ENCODE measurements at places on chromosomes 12 and 14.

DNA sequence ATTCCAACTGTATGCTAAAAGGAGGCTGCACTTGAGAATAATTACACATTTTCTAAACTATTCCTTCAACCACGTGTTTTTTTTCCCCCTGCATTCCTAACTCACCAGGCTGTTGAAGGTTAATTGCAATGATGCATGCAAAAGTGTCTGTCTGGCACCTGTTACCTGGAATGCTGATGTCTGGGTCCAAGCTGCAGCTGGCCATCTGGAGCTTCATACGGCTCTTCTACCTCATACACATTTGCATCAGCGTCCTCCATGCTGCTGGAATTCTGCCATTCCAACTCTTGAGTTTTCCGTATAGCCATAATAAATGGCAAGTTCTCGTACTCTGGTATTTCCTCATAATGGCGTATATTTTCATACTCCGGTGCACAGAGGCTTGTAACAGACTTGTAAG lies 8.6 kb downstream of the FGD6 start:
- DNase-seq: no peak

GRCh38 chr14:75454963-75455546 lies 27.2 kb downstream of the JDP2 start:
- DNase-seq: no peak

DNA sequence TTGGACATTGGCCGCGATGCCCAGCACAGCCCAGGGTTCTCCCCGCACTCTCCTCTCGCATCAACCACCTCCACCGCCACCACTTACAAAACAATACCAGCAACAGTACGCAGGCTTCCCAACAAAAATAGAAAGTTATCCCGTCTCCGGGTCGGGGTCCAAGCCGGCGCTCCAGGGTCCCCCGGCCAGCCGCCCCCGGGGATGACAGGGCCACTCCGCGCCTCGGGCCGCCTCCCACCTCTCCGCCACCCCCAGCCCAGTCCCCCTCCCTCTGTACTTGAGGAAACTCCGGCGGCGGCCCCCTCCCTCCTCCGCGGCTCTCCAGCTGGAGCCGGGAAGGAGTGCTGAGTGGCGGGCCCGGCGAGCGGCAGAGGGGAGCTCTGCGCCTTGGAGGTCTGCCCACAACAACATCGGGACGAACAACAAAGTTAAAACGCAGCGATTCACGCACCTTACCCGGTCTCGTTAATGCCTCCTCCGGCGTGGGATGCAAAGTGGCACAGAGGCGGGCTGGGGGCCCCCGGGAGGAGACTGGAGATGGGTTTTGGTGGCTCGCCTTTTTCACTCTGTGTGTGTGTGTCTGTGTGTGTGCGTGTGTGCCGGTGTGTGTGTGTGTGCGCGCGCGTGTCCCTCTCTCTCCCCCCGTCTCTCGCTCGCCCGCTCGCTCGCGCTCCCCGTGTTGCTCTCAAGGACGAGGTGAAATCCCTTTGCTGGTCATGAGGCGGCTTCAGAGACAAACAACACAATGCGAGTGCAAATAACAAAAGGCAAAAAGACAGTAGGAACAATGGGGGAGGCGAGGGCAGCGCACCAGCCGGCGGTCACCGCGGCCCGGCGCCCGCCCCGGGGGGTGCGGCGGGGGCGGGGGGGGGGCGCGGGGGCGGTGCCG lies 386.8 kb downstream of the BCAT1 start:
- DNase-seq: peak; percentile 31

DNA sequence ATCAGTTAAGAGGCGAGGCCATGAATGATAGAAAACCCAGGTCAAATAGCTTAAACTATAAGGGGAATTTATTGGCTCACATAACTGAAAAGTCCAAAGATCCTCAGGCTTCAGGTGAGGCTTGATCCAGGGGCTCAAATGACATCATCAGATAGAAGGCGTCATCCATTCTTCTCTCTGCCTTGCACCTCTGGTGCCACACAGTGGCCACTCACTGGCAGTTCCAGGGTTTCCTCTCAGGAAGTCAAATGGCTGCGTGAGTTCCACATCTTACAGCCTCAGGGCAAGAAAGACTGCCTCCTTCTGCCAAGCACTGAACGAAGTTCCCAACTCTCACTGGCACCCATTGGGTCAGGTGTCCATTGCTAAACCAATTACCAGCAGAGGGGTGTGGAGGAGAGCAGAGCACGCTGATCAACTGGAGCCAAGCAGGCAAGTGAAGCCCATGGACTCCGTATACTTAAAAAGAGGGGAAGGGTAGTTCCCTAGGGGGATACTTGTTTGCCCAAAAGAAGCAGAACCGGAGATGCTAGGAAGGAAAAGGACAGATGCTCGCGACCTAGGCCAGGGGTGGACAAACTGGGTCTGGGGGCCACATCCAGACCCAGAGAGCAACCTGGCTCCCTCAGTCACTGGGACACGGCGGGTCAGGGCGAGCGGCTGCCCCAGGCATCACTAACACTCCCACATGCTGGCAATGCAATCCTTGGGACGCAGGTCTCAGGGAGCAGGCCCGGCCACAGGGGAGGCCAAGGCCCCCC lies 69.3 kb downstream of the SERPINA3 start:
- peak; percentile 18 for DNase-seq

- DNase-seq: no peak
These were observed 6.4 kb downstream of the BCL11B start for GRCh38 chr14:99265571-99265970.

- no peak for DNase-seq
These were observed 55.4 kb upstream of the RNU6-8 start for GRCh38 chr14:32258336-32258993.

- no peak for DNase-seq
These were observed 2.5 kb upstream of the ACTN1 start for GRCh38 chr14:68981539-68981976.

- no peak for DNase-seq
These were observed 58.3 kb upstream of the HECTD1 start for GRCh38 chr14:31265701-31266398.

GRCh38 chr14:106318700-106319099 lies 792.3 kb downstream of the TMEM121 start:
- peak; percentile 82 for DNase-seq

GRCh38 chr12:51421266-51421884 lies 3.3 kb upstream of the SLC4A8 start:
- DNase-seq: peak; percentile 58

DNA sequence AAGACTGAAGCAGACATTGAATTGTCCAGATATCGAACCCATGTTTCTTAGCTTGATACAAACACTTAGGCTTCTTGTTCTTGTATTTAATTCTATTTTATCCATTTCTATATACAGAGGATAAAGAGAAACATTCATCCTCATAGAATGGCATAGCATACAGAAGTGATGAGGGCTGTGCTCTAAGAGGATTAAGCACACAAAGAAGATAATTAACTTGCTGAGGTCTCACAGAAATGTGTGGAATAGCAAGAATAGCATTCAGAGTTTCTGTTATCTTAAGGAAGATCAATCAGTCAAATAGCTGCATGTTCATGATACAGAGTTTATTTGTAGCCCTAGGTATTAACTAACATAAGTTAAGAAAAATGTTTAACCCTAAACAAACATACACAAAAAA lies 27.3 kb upstream of the STRAP start:
- DNase-seq: no peak

DNA sequence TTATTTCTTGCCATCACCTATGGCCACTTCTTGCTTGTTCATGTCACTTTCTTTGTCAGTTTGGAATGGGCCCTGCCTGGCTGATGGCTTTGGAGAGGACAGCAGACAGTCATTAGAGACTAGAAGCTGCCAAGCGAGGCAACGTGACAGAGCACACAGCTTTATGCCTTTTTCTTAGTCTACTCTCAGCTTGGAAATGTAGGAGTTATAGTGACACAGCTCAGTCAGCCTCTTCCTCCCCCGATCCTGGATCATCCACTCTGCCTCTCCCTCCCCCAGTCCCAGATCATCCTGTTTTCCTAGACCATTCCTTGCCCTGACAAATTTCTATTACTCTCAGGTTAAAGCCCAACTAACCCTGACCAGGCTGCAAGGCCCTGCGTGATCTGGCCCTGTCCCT lies 26.6 kb downstream of the ETV6 start:
- no peak for DNase-seq

GRCh38 chr12:106893451-106893850 lies 62.3 kb upstream of the TMEM263 start:
- DNase-seq: no peak

GRCh38 chr14:101855958-101856357 lies 94.4 kb downstream of the PPP2R5C start:
- DNase-seq: no peak

- no peak for DNase-seq
These were observed 164.5 kb downstream of the KIF26A start for GRCh38 chr14:104302794-104303405.

- DNase-seq: no peak
These were observed 58.8 kb upstream of the FBRSL1 start for GRCh38 chr12:132430838-132431774.

- DNase-seq: no peak
These were observed 8.9 kb downstream of the FOXA1 start for GRCh38 chr14:37585971-37586796.

GRCh38 chr12:2234646-2235350 lies 182.0 kb downstream of the CACNA1C start:
- no peak for DNase-seq

GRCh38 chr12:66279123-66279712 lies 23.1 kb upstream of the HELB start:
- peak; percentile 60 for DNase-seq

DNA sequence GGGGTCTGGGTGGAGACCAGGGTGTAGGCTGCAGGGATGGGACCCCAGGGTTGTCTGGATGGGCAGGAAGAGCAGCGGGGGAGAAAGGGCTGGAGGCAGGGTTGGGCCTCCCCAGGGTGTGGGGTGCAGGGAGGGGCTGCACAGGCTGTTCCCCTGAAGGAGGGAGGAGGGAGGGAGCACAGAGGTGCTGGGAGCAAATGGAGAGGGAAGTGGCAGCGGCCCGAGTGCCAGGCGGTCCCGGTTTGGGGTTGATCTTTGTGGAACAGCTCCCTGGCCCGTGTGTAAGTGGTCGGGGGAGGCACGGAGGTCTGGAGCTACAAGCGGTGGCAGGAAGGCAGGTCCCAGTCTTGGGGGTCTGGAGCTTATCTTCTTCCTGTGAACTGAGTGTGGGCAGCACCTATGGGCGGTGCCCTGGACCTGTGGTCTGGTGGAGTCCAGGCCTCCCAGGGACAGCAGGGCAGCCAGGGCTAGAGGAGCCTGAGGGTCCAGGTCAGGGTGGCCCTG lies 391.6 kb downstream of the TMEM121 start:
- no peak for DNase-seq

DNA sequence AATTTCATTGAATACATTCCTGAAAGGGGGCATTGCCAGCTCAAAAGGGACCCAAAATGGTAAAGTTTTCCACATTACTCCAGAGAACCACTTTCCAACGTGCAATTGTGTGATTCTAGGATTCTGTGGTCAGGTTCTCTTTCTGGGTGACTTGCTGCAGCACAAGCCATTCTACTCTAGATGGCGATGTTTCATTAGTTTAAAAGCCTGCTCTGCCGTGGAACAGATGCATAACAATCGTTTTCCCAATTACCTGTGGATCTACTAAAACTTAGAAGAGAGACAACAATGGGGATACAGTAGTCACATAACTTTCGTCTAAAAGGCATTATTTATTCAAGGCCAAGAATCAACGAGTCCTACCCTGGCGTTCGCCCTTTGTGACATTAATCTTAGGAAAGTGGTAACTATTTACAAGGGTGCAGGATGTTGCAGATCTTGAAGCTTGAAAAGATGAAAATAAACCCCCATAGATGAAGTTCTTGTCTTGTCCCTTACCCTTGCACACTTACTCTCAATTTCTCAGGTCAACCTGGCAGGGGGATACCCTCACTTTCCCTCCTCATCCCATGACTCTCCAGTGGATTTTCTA lies 400.9 kb downstream of the SNAPC1 start:
- DNase-seq: no peak

GRCh38 chr12:115438314-115438713 lies 754.3 kb upstream of the TBX3 start:
- no peak for DNase-seq

- no peak for DNase-seq
These were observed 264.9 kb downstream of the NOVA1 start for GRCh38 chr14:26332966-26333365.

DNA sequence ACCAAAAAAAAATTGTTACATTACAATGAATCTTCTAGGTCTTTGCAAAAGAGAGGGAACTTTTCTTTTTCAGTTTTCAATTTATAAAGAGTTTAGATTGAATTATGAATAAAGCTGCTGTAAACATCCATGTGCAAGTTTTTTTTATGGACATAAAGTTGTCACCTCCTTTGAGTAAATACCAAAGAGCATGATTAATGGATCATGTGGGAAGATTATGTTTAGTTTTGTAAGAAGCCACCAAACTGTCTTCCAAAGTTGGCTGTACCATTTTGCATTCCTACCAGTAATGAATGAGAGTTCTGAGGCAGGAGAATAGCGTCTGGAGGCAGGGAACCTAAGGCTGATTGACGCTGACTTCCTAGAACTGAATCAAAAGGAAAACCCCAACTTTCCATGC lies 30.2 kb downstream of the LEMD3 start:
- no peak for DNase-seq

GRCh38 chr14:51203881-51204280 lies 36.2 kb upstream of the TMX1 start:
- DNase-seq: no peak

- DNase-seq: no peak
These were observed 7.6 kb upstream of the SERPINA1 start for GRCh38 chr14:94395888-94396574.

DNA sequence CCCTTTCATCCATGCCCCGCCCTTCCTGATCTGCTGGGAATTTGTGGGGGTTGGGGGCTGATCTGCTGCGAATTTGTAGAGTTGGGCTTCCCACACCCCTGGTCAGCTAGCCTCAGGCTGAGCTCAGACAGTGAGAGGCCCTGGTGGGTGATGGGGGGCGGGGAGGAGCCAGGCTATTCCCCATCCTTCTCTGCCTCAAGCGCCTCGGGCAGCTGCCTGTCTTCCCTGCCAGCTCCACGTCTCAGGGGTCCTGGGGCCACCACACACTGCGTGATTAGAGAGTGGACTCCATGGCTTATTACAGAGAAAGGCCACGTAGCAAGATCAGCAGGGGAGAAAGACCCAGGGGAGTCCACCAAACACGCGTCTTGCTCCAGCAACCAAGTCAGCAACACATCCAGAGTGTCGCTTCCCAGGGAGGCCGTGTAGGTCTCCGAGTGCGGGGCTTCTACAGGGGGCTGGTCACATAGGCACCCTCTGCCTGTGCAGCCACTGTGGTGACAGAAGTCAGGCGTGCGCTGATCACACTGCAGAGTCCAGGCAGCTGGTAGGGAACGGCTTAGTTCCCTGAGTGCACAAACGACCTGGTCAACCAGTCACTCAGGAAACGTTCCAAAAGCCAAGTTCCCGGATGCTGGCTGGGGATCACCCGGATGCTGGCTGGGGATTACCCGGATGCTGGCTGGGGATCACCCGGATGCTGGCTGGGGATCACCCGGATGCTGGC lies 254.4 kb upstream of the SFSWAP start:
- no peak for DNase-seq

GRCh38 chr12:112937741-112938719 lies at the start of gene OAS3:
Gene OAS3, plus strand, starts transcription at chr12:112938474. Its CDS starts 57 bp downstream, at chr12:112938531.
- peak; percentile 77 for DNase-seq

- peak; percentile 6 for DNase-seq
These were observed 9.0 kb upstream of the LRFN5 start for GRCh38 chr14:41597647-41598046.

Measured in activated CD4-positive, alpha-beta memory T cell treated with anti-CD3 and anti-CD28 coated beads for 36 hours (primary cell).